ENCODE measurements at places on chromosomes 7 and 10. TPM values are rescaled to one million over a fixed set of nuclear protein-coding genes. Genes with fewer than 3 reads are reported as not detected.

DNA sequence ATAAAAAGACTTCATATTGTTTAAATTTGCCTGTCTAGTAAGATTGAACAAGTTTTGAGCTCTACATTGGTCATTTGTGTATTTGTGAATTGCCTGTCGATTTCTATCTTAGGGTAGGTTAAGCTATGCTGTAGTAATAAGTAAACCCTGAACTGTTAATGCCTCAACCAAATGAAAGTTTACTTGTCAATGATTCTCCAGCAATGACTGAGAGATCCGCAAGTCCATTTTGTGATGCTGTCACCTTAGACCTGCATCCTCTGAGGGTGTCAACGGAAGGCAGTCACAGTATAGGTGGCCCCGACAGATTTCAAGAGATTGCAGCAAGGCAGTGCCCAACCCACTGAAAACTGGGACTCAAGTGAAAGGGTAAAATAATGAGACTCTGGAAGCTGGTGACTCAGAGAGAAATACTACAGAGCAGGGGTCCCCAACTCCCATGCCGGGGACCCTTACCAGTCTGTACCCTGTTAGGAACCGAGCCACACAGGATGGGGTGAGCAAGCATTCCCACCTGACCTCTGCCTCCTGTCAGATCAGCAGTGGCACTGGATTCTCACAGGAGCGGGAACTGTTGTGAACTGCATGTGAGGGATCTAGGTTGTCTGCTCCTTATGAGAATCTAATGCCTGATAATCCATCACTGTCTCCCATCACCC lies 10.8 kb upstream of the PHYH start:
- H3K36me3 ChIP-seq, result peaks cover 3% of the 10 kb centered on the region
- no peak for DNase-seq
- no peak overlapping the region for H3K27ac ChIP-seq
- no peak overlapping the region for H3K4me3 ChIP-seq
- H3K27me3 ChIP-seq, result no peaks in the 10 kb centered on the region

GRCh38 chr10:79346388-79347225 lies 662 bp upstream of the PPIF start:
- H3K4me3 ChIP-seq, result no peak overlapping the region
- no peak for DNase-seq

GRCh38 chr7:115269486-115269885 lies 347.6 kb downstream of the MDFIC start:
- peaks cover 2% of the 10 kb centered on the region for H3K36me3 ChIP-seq
- H3K4me1 ChIP-seq, result no peaks in the 10 kb centered on the region
- peaks cover 21% of the 10 kb centered on the region for H3K27me3 ChIP-seq
- no peak for DNase-seq
- peak overlapping the region; percentile 10 for H3K4me3 ChIP-seq

DNA sequence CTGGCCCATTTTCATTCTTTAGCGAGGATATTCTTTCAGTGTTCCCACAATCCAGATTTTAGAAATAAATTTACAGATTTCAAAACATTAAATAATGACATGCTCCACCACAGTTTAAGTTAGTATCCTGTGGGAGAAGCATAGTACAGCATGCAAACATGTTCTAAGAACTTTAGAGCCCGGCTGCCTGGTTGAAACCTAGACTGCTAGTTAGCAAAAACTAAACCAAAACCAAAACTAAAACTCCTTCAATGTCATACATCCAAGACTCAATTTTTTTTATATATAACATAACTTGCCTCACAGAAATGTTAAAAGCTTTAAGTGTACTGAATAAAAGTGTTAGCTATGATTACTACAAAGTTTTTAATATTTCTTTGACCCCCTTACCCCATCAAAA lies 17.0 kb downstream of the TRA2A start:
- peaks cover 9% of the 10 kb centered on the region for H3K4me1 ChIP-seq
- H3K36me3 ChIP-seq, result peaks cover 16% of the 10 kb centered on the region
- H3K27me3 ChIP-seq, result no peaks in the 10 kb centered on the region

CFTR gene
- total RNA-seq, result not detected

Data from T-helper 17 cell (primary cell).